ENCODE measurements at places on chromosomes 6 and 20.
A peak's percentile ranks its signal among the peaks of the same experiment; 100 is the strongest.

GRCh38 chr20:20411836-20412235 is 43.9 kb downstream of the INSM1 start:
- no peak for DNase-seq

DNA sequence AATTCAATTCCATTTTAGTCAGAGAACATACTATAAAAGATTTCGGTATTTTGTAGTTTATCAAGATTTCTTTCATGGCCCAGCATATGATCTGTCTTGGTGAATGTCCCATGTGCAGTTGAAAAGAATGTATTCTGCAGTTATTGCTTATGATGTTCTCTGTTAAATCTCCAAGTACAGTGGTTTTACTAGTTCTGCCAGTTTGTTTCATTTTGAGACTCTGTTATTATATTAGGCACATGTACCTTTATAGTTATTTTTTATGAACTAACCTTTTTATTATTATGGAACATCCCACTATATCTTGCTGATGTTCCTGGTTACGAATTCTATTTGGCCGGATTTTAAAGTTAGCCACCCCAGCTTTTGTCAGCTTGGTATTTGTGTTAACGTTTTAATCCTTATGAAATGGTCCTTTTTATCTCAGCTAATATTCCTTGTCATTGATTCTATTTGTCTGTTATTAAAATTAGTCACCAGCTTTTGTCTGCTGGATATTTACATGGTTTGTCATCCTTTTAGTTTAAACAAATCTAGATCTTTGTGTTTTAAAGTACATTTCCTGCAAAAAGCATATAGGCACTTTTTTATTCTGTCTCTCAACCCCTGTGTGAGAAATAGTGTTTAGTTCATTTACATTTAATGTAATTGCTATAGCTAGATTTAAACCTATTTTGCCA is 48.9 kb downstream of the VTA1 start:
- no peak for DNase-seq

DNA sequence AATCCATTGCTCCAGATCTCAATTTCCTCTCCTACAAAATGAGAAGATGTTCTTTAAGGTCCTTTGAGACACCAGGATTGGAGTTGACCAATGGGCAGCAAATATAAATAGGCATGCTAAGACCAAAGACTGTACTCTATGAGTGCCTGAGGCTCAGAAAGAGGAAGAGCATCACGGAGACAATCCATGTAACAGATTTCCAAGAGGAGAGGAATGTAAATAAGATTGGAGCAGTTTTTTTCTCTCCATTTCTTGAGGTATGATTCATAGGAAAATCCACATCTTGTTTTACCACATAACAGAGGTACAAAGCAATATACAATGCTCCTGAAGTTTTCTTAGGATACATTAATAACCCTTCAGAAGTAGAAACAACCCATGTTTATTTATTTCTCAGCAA is 109.8 kb downstream of the UBE3D start:
- no peak for DNase-seq

GRCh38 chr20:9742821-9743220 is 96.1 kb downstream of the PAK5 start:
- no peak for DNase-seq

- DNase-seq = no peak
Observed at GRCh38 chr6:120899932-120900331, 434.3 kb downstream of the TBC1D32 start.

DNA sequence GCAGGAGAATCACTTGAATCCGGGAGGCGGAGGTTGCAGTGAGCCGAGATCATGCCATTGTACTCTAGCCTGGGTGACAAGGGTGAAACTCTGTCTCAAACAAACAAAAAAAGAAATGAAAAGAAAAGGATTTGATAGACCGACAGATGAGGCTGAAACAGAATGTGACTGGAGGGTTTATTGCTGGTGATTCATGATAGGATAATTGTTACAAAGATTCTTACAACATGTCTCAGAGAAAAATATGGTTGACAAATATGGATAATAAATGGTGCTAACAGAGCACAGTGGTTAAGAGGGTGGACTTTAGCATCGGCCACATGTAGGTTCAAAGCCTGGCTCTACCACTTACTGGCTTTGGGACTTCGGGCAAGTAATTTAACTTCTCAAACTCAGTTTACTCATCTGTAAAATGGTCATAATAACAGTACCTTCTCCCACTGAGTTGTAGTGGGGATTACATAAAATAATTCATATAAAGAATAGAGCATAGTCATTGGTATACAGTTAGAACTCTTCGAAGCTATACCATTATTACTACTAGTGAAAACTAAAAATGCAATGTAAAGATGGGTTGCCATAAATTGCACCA is 131.9 kb downstream of the MAP3K7 start:
- DNase-seq = no peak

DNA sequence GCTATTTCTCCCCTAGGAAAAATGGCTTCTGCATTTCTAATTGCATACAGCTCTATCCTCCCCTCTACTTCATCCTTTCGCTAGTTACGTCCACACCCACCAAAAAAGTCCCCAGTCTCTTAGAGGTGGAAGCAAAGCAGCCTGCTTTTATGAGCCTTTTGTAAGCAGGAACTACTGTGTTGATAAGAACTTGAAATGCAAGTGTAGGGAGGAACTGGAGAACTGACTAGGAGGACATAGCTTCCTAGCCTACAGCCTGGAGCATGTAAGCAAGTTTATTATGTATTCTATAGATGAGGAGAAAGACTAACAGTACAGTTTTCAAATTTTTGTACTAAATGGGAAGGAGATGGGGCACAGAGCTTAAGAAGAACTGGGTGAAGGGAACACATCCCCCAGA is 10.3 kb downstream of the ARHGAP18 start:
- no peak for DNase-seq

DNA sequence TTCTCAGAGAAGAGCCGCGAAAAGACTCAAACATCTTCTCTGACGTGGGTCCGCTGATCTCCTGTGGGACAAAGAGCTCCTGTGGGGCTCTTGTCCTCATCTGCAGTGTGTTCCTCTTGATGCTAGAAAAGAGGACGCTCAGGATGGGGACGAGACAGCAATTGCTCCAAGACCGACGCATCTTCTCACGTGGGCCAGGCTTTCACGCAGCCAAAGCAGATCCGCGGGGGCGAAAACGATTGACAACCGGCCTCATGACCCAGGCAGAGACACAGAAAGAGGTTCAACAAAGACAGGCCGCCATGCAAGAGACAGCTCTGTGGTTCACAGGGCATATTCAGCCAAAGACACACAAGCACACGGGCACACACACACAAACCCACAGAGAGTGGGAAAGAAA is 971.8 kb upstream of the DEFB115 start:
- DNase-seq = no peak

DNA sequence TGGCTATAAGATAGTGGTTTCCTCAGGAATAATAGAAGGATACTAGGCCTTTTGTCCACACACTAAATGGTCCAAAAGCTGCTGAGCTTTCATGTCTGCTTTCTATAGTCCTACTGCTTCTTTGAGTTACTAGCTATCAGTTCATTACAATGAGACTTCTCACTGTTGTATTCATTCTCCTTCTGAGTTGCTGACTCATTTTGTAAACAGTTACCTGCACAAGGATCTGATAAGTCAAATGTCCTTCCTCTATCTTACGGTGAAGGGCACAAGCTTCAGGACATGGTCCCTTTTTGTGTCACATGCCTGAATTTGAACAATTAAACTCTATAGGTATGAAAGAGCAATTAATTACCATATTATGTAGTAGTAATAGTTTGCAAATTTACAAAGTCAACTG is 90.5 kb downstream of the MAN1A1 start:
- DNase-seq = no peak

- DNase-seq = no peak
Observed at GRCh38 chr6:6742535-6742934, 154.0 kb downstream of the LY86 start.

GRCh38 chr6:139863346-139863745 is 488.9 kb upstream of the CITED2 start:
- DNase-seq = no peak

GRCh38 chr6:54877713-54878317 is 31.2 kb downstream of the FAM83B start:
- DNase-seq = no peak

- no peak for DNase-seq
Observed at GRCh38 chr6:113457751-113458150, 399.4 kb upstream of the MARCKS start.

DNA sequence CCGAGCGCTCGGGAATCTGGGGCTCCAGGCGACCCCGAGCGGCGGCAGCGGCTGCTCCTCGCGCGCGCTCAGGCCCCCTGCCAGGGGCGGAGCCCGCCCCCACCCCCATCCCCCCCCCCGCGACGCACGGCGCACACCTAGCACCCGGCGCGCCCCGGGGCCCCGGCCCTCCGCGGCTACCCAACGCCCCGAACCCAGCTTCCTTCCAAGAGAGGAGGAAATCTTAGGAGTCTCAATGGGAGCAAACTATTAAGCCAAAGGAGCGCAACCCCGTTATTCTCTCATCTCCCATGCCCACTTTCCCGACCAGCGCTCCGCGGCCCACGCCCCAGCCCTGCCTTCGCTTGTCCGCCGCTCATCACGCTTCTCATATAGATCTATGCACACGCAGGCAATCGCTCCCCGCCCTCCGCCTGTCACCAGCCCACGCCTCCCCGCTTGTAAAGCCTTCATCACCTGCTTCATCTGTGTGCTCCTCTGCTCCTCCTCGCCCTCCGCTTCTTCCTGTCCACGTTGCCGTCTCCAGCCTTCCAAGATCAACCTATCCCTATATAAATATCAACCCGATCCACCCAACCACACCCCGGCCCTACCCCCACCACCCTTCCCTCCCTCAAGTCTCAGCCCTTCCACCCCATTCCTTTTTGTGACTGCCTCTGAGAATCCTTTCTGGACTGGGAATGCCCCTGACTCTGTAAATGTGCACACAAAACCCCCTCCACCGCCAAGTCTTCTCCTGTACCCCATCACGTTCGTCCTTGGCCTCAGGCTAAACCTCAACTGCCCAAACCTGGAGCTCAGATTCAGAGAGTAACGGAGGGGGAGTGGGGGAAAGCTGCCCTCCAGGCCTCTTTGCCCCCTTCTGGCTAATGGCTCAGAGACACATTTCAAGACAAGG is at the start of gene DLK2:
DLK2 (minus strand) TSS at position 18 of the 898 bp plus-strand sequence. CDS start 723 bp downstream, outside the sequence.
- DNase-seq = peak; percentile 60

GRCh38 chr20:48178633-48179032 is 393.4 kb upstream of the SULF2 start:
- DNase-seq = no peak

DNA sequence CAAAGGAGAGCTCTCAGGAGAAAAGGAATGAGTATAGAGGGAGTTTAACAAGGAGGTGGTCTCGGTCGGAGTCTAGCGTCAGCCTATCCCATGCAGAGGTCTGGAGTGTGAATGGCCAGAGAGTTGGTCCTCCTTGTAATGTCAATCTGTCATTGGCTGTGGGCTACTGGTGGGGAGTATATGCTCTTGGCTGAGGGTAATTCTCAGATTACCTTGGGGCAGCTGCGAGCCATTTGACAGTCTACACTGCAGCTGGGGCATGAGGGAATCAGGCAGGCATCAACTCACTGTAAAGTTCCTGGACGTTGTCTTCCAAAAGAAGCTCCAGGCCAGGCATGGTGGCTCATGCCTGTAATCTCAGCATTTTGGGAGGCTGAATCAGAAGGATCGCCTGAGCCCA is 48.1 kb downstream of the EBF4 start:
- no peak for DNase-seq

DNA sequence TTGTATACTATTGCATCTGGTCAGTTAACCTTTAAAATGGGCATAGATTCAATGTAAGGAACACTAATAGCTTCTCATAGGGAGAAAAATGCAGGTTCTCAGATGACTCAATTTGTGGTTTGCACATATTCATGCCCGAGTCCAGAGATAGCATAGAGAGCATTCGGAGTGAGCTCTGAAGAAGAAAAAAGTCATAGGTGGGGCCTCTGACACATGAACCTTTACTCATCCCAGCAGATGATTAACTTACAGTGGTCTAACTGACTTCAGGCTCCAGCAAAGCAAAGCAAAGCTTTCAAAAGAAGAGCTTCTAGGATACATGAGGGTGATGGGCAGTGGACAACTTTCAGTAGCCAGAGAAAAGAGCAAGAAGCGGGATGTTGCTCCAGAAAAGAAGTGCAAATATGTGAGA is 55.3 kb upstream of the BTN3A2 start:
- no peak for DNase-seq

DNA sequence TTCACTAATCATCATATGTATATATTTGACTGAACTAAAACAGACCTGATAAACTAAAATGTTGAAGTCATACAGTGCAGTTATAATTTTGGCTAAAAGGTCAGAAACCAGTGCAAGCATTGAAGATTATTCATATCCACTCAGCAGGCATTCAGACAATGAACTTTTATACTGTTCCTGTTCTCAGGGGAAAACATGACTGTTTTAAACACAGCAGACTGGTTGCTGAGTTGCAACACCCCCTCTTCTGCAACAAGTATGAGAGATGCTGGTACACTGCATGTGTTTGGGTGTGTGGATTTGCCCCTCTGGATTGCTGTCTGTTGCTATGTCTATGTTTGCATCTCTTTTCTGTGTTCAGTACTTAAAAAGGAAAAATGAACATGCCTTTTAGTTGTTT is 206.8 kb downstream of the EYA4 start:
- DNase-seq = no peak

- DNase-seq = no peak
Observed at GRCh38 chr6:75926293-75927168, 145.9 kb downstream of the IMPG1 start.

GRCh38 chr6:157602521-157603295 is 220.3 kb upstream of the SNX9 start:
- no peak for DNase-seq

- no peak for DNase-seq
Observed at GRCh38 chr6:15531973-15532372, 130.9 kb downstream of the DTNBP1 start.

GRCh38 chr20:22560817-22561216 is 23.6 kb downstream of the FOXA2 start:
- DNase-seq = no peak

GRCh38 chr20:45779011-45779915 is 12.4 kb downstream of the WFDC3 start:
- no peak for DNase-seq

- DNase-seq = no peak
Observed at GRCh38 chr6:5257400-5257799, 3.4 kb downstream of the LYRM4 start.

DNA sequence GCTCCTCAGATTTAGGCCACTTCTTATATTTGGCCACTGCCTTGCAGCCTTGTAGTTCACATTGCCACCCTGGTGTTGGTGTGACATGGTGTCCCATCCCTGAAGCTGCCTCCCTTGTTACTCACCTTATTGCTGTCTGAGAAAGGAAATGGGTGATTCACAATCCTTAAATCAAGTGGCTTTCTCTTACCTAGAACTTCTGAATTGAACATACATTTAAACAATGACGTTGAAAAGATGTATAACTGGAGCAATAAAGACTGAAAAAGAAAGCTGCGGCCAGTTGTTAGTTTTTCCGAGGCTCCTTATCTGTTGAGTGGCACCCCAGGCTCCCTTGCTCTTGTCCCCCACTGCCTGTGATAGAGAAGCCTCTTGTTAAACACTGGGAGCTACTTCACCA is 28.8 kb upstream of the GNRH2 start:
- no peak for DNase-seq

GRCh38 chr6:124901084-124901483 is 61.2 kb upstream of the RNF217 start:
- DNase-seq = no peak

- DNase-seq = no peak
Observed at GRCh38 chr6:43848671-43849391, 78.8 kb downstream of the VEGFA start.

Data from activated T-cell treated with anti-CD3 and anti-CD28 coated beads, Interleukin-2, amount 50 U/mL, for 1 hour (primary cell).